ENCODE measurements at places on chromosomes 16 and 17. TPM values are rescaled to one million over a fixed set of nuclear protein-coding genes. Genes with fewer than 3 reads are reported as not detected.

Gene RAB11FIP4
- total RNA-seq, result 25.7 TPM

Gene HLF
- 0.44 TPM for total RNA-seq

Gene TMED6
- 0.31 TPM for total RNA-seq

Gene NUPR1
- 0.35 TPM for total RNA-seq

Gene KAT8
- 52.1 TPM for total RNA-seq

Gene GPRC5C
- total RNA-seq, result 15.5 TPM

Gene HOXB9
- total RNA-seq, result not detected

Gene TMEM238L
- total RNA-seq, result not detected

Gene CRHR1
- total RNA-seq, result 0.52 TPM

Gene PYDC1
- total RNA-seq, result 2.1 TPM

GRCh38 chr17:66930933-66931332, 33.6 kb upstream of the CACNG4 start:
- H3K27ac ChIP-seq, result no peak overlapping the region
- no peaks in the 10 kb centered on the region for H3K4me1 ChIP-seq
- H3K36me3 ChIP-seq, result peaks cover 3% of the 10 kb centered on the region
- H3K4me3 ChIP-seq, result no peak overlapping the region
- no peaks in the 10 kb centered on the region for H3K27me3 ChIP-seq
- DNase-seq, result peak; percentile 63

GRCh38 chr16:23607726-23608125, 11.6 kb upstream of the NDUFAB1 start:
- no peak overlapping the region for H3K27ac ChIP-seq
- no peak overlapping the region for H3K4me3 ChIP-seq
- H3K27me3 ChIP-seq, result no peaks in the 10 kb centered on the region

DNA sequence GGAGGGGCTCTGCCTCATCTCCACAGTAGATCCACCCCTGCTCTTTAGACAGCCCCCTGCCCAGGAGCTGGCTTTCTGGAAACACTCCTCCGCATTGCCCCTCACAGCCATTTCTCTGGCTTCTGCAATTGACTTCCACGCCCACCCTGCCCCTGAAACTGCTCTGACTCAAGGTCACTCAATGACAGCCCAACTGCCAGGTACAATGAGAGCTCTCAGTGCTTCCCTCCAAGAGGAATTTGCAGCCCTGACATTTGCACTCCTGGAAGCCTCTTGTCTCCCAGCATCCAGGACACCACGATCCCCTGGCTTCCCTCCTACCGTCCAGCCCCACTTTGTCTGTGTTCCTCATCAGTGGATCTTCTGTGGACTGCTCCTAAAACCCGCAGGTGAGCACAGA, 421.5 kb downstream of the SOX9 start:
- no peak overlapping the region for H3K4me3 ChIP-seq
- no peaks in the 10 kb centered on the region for H3K4me1 ChIP-seq
- H3K27ac ChIP-seq, result no peak overlapping the region
- no peaks in the 10 kb centered on the region for H3K36me3 ChIP-seq
- no peaks in the 10 kb centered on the region for H3K27me3 ChIP-seq

DNA sequence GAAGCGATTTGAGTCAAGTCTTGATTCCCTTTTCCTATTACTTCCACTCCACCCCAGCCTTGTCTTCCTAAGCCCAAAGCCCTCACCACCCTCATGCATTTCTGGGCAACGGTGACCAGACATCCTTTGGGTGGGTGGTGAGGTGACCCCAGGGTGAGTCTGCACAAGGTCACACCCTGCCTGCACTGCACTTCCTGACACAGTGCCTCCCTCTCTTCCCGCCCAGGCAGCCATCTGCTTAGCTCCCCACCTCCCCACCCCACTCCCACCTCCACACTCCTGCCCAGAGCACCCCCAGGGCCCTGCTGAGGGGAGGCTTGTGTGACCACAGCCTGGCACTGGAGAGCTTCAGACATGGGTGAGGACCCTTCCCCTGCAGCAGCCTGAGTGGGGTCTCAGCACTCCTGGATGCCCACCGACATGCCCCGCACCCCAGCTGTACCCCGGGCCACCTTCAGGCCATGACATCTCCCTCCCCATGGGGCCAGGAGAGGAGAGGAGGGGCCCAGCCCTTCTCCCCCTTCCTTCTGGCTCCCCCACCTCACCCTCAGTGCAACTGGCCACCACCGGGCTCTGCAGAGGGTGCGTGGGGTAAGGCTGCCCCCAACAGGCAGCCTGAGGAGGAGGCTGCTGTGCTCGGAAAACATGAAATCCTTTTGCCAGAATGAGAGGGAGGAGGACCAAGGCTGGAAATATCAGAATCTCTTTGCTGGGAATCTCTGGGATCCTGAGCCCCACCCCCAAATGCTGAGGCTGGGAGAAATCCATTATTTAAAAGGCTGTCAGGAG, 68.6 kb downstream of the CCT6B start:
- H3K27ac ChIP-seq, result no peak overlapping the region
- H3K27me3 ChIP-seq, result no peaks in the 10 kb centered on the region
- H3K4me1 ChIP-seq, result no peaks in the 10 kb centered on the region
- no peak overlapping the region for H3K4me3 ChIP-seq

- H3K4me3 ChIP-seq, result no peak overlapping the region
- H3K27ac ChIP-seq, result no peak overlapping the region
- no peaks in the 10 kb centered on the region for H3K36me3 ChIP-seq
- peaks cover 2% of the 10 kb centered on the region for H3K4me1 ChIP-seq
These were observed 214.5 kb upstream of the MAF start for GRCh38 chr16:79815049-79815448.

- no peaks in the 10 kb centered on the region for H3K27me3 ChIP-seq
- no peaks in the 10 kb centered on the region for H3K4me1 ChIP-seq
- peak; percentile 36 for DNase-seq
- H3K36me3 ChIP-seq, result no peaks in the 10 kb centered on the region
These were observed 177.2 kb downstream of the TMEM132E start for GRCh38 chr17:34756637-34757021.

GRCh38 chr16:63876103-63876502, 1245.8 kb downstream of the CDH11 start:
- no peak for DNase-seq
- no peaks in the 10 kb centered on the region for H3K4me1 ChIP-seq
- H3K4me3 ChIP-seq, result no peak overlapping the region
- no peaks in the 10 kb centered on the region for H3K36me3 ChIP-seq
- H3K27me3 ChIP-seq, result no peaks in the 10 kb centered on the region
- H3K27ac ChIP-seq, result no peak overlapping the region

GRCh38 chr17:15652960-15653359, 31.2 kb downstream of the TRIM16 start:
- H3K27me3 ChIP-seq, result no peaks in the 10 kb centered on the region
- no peak overlapping the region for H3K4me3 ChIP-seq
- peaks cover 3% of the 10 kb centered on the region for H3K4me1 ChIP-seq
- DNase-seq, result no peak
- peaks cover 5% of the 10 kb centered on the region for H3K36me3 ChIP-seq

- DNase-seq, result no peak
- no peaks in the 10 kb centered on the region for H3K4me1 ChIP-seq
- H3K27ac ChIP-seq, result no peak overlapping the region
- H3K27me3 ChIP-seq, result no peaks in the 10 kb centered on the region
- H3K36me3 ChIP-seq, result no peaks in the 10 kb centered on the region
These were observed 647.0 kb downstream of the MAF start for GRCh38 chr16:78953526-78953925.

DNA sequence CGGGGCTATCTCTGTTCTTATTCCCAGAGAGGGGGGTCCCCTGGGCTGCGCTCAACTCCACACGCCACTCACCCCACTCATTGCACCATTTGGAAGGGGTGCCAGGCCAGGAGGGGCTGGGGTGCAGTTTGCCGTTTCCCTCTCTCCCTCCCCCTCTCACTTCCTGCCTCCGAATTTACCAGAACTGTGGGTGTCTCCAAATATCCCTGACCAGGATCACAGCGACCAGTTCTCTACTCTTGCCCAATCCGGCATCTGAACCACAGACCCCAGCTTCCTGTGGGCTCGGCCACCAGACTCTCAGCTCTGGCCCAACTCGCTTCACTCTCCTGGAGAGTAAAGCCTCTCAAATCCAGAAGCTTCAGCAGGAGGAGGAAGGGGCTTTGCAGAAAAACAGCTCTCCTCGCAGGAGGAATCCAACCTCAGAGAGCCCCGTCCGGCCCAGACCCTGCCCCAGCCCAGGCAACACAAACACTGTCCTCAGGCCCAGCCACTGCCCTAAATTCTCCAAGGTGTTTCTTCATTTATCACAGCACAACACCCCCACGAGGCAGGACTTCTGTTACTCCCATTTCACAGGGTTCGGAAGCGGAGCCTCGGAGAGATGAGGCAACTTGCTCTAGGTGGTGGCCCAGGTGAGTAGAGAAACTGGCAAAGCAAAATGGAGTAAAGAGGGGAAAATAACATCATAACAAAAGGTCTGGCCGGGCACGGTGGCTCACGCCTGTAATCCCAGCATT, 423 bp upstream of the ASGR2 start:
- no peak for DNase-seq
- no peaks in the 10 kb centered on the region for H3K4me1 ChIP-seq
- H3K27ac ChIP-seq, result no peak overlapping the region
- H3K4me3 ChIP-seq, result no peak overlapping the region

- no peaks in the 10 kb centered on the region for H3K27me3 ChIP-seq
- peaks cover 15% of the 10 kb centered on the region for H3K36me3 ChIP-seq
- H3K27ac ChIP-seq, result no peak overlapping the region
- H3K4me1 ChIP-seq, result no peaks in the 10 kb centered on the region
- no peak for DNase-seq
These were observed 13.3 kb downstream of the CAPN15 start for GRCh38 chr16:540645-541340.

DNA sequence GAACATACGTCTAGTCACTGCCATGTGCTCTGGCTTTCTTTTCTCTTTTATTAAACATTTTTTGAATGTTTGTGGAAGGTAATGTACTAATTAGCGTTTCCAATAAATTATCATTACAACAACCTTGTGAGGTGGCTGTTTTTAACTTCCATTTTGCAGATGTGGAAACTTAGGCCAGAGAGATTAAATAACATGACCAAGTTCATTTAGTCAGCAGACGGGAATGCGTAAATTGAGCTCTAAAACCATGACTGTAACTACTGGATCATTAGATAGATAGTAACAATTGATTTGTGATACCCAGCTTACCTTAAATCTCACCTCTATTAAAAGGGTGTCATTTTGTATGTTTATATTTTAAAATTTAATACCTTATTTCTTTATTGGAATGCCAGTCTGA, 49.4 kb downstream of the RABEP1 start:
- H3K36me3 ChIP-seq, result peaks cover 13% of the 10 kb centered on the region
- no peaks in the 10 kb centered on the region for H3K4me1 ChIP-seq
- no peak overlapping the region for H3K4me3 ChIP-seq
- no peaks in the 10 kb centered on the region for H3K27me3 ChIP-seq
- H3K27ac ChIP-seq, result no peak overlapping the region

- DNase-seq, result no peak
- no peaks in the 10 kb centered on the region for H3K27me3 ChIP-seq
- H3K4me1 ChIP-seq, result no peaks in the 10 kb centered on the region
- no peaks in the 10 kb centered on the region for H3K36me3 ChIP-seq
- no peak overlapping the region for H3K27ac ChIP-seq
- no peak overlapping the region for H3K4me3 ChIP-seq
These were observed 99.8 kb downstream of the CPPED1 start for GRCh38 chr16:12703935-12704334.

DNA sequence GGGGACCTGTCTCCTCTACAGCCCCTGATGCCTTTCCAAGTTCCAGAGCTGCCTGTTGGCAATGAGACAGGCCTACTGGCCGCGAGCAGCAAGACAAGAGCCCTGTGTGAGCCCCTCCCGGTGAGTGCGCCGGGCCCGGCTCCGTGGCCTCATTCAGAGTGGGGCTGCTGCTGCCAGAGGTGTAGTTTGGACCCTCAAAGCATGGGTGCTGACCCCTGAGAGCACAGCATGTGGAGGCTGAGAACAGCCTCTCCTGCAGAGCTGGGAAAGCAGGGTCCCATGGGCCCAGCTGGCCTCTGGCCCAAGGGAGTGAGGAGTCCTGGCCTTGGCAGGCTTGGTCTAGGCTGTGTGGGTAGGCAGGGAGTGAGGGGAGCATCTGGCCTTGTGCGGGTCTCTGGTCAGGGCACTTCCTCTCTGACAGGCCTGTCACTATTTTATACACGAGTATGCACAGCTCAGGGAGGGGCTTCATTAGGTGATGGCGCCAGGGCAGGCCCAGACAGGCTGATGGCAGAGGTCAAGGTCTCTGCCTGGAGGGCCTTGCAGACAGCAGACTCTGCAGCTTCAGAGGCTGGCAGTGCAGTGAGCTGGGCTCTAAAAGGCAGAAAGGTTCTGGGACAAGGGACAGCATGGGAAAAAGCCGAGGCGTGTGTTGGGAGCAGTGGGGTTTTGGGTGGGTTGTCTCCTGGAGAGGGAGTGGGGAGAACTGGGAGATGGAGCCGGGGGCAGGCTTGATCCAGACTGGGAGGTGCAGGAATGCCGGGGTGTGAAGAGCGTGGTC, 43.4 kb downstream of the ADCY7 start:
- H3K36me3 ChIP-seq, result no peaks in the 10 kb centered on the region
- no peak overlapping the region for H3K4me3 ChIP-seq
- H3K4me1 ChIP-seq, result no peaks in the 10 kb centered on the region
- DNase-seq, result no peak
- H3K27me3 ChIP-seq, result no peaks in the 10 kb centered on the region
- no peak overlapping the region for H3K27ac ChIP-seq

- H3K36me3 ChIP-seq, result no peaks in the 10 kb centered on the region
- no peak overlapping the region for H3K27ac ChIP-seq
- H3K4me3 ChIP-seq, result no peak overlapping the region
- peaks cover 8% of the 10 kb centered on the region for H3K4me1 ChIP-seq
These were observed 47.4 kb upstream of the MEIOC start for GRCh38 chr17:44608727-44609435.

- no peak overlapping the region for H3K4me3 ChIP-seq
- DNase-seq, result peak; percentile 25
- no peaks in the 10 kb centered on the region for H3K4me1 ChIP-seq
- H3K36me3 ChIP-seq, result no peaks in the 10 kb centered on the region
These were observed 17.7 kb downstream of the TBX4 start for GRCh38 chr17:61469949-61470348.

- H3K27me3 ChIP-seq, result no peaks in the 10 kb centered on the region
- no peak within 1 kb of the TSS for H3K27ac ChIP-seq
- H3K4me3 ChIP-seq, result no peak within 1 kb of the TSS
- DNase-seq, result no peak
- no peaks in the 10 kb centered on the region for H3K4me1 ChIP-seq
These were observed at the start of gene LYZL6 for GRCh38 chr17:35943537-35943936. LYZL6 (minus strand) TSS chr17:35943713; CDS start chr17:35939356, 4,357 bp downstream.

- no peak overlapping the region for H3K27ac ChIP-seq
- no peak for DNase-seq
- no peaks in the 10 kb centered on the region for H3K36me3 ChIP-seq
- no peaks in the 10 kb centered on the region for H3K27me3 ChIP-seq
These were observed 30.8 kb downstream of the FA2H start for GRCh38 chr16:74743668-74744299.

DNA sequence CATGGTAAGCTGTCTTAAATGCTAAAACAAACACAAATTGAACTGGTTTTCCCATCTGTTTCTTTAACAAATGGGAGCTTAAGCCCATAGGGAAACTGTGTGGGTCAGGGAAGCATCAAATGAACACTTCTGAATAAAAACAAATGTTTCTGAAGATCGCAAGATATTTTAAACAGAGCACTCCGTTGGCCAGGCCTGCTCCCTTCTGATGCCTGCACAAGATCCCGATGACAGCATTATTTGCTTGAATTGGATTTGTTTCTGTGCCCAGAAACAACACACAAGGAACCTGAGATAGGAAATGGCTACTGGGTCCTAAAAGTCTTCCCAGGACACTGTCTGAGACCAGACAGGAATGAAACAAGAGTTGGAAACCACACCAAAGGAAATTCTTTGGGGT, 425.8 kb upstream of the ZFHX3 start:
- no peaks in the 10 kb centered on the region for H3K36me3 ChIP-seq
- no peaks in the 10 kb centered on the region for H3K27me3 ChIP-seq
- no peak overlapping the region for H3K27ac ChIP-seq
- no peak overlapping the region for H3K4me3 ChIP-seq
- no peaks in the 10 kb centered on the region for H3K4me1 ChIP-seq
- no peak for DNase-seq

- H3K36me3 ChIP-seq, result no peaks in the 10 kb centered on the region
- H3K4me3 ChIP-seq, result no peak overlapping the region
- no peaks in the 10 kb centered on the region for H3K4me1 ChIP-seq
- no peaks in the 10 kb centered on the region for H3K27me3 ChIP-seq
- DNase-seq, result no peak
These were observed 18.2 kb upstream of the ABCA10 start for GRCh38 chr17:69246726-69247375.

Data from H9 (cell line).